Stimulated activated CD8-positive, alpha-beta memory T cell treated with anti-CD3 and anti-CD28 coated beads, Interleukin-15, amount 100 ng/mL, for 48 hours (primary cell): ENCODE measurements at places on chromosomes 4 and X.

DNA sequence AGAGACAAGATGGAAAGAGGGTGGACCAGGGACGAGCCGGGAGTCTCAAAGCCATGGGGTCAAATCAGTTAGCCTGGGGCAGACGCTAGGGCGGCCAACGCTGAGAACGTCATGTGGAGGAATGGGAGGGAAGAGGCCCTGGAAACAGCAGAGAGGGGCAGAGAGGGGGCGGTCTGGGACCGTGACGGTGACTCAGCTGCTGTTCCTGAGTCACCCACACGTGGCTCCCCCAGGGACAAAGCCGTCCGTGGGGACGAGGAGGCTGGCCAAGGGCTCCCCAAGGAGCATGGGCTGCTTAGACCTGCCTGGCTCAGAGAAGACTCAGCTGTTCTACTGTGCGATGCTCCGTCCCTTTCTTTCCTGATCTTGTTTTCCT, 108.4 kb upstream of the LRPAP1 start:
- no peak for DNase-seq

- no peak for DNase-seq
Measured at GRCh38 chr4:139458999-139459398, 5.1 kb downstream of the RAB33B start.

DNA sequence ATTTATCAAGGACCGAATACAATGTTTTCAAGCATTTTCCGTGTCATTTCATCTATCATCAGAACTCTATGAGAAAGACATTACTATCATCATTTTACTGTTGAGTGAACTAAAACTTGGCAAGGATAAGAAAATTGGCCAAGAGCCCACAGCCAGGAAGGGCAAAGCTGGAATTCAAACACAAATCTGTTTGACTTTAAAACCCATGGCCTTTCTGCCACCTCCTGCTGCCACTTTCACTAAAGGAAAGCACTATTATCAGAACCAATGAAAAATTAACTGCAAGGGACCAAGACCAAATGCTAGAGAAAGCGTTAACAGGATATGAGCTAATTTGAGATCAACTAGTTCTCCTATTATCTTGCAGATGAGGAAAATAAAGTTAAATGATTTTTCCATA, 2759.2 kb downstream of the ARAP2 start:
- DNase-seq: no peak

GRCh38 chr4:73589887-73590801, 30.1 kb downstream of the RASSF6 start:
- no peak for DNase-seq

DNA sequence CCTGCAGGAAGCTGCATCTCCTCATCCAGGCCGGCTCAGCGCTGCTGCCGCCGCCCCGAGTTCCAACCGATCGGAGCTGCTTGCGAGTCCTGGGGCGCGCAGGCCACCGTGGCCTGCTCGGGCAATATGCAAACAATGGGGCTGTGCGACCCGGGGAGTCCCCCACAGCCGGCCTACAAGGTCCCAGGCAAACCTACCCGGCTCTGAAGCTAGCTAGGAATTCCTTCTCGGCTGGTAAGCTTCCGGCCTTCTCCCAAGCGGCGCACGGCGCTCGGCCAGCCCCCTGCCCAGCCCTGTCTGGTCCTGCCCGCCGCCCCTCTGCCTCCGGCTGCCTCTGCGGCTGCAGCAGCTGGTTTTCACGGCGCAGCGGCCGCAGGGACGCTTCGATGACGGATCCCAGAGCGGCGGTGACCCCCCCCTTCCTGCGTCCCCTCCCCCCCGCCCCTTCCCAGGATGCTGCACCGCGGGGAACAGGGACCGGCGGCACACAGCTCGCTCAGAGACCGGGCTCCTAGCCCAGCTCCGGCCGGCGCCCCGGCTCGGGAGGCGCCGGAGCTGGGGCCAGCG, 59.4 kb downstream of the TSC22D3 start:
- no peak for DNase-seq

DNA sequence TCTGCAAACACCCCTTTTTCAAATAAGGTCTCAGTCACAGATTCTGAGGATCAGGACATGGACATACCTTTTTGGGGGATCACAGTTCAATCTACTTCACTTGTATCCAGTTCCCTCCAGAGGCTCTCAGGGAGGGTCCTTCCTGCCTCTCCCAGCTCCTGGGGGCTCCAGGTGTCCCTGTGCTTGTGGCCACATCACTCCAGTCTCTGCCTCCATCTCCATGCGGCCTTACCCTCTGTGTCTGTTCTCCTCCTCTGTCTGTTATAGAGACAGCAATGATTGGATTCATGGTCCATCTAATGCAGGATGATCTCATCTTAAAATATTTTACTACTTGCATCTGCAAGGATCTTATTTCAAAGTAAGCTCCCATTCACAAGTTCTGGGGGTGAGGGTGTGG, 269.6 kb downstream of the ASMT start:
- no peak for DNase-seq
